Hematopoietic multipotent progenitor cell treated with erythropoietin and hydrocortisone succinate and interleukin-3 and kit ligand, for 15 days (in vitro differentiated cells): ENCODE measurements at places on chromosomes 2 and 18.

GRCh38 chr18:40094441-40094840 lies 1860.6 kb upstream of the PIK3C3 start:
- DNase-seq = no peak

- no peak for DNase-seq
These were observed 123.5 kb downstream of the TANC1 start for GRCh38 chr2:159091976-159092375.

DNA sequence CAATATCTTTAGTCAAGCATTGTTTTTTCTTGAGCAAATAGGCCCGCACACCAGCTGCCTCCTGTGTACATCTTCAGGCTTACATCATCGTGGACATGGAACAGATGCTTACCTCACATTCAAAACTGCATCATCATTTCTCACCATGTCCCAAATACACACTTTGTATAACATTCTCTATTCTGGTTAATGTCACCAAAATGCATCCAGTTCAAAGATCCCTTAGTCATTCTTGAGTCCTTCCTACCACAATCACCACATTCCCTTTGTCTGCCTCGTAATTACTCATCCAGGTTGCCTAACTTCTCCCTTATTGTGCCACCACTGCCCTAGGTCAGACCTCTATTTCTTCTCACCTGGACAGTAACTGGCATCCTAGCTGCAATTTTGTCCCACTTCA lies 373.7 kb upstream of the GALNT5 start:
- DNase-seq = no peak

DNA sequence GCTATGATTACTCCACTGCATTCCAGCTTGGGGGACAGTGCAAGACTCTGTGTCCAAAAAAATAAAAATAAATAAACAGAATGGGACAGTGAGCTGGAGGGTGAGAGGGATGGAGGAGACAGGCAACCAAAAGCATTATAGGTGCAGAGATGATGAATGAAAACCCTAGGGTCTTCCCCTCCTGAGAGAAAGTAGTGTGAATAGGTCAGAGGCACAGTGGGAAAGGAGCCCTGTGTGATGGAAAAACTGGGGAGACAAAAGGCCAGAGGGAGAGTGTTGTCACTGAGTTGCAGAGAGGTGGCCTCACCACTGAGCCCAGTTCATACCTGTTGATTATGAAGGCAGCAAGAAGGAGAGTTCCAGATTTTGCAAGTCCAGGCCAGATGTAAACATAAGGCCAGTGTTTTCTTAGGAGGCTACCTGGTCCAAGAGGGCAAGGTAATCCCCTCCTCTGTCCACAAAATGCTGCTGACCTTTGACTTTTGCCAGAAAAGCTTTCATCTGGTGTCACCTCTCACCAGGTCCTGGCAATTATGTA lies 17.6 kb upstream of the AGFG1 start:
- DNase-seq = no peak

DNA sequence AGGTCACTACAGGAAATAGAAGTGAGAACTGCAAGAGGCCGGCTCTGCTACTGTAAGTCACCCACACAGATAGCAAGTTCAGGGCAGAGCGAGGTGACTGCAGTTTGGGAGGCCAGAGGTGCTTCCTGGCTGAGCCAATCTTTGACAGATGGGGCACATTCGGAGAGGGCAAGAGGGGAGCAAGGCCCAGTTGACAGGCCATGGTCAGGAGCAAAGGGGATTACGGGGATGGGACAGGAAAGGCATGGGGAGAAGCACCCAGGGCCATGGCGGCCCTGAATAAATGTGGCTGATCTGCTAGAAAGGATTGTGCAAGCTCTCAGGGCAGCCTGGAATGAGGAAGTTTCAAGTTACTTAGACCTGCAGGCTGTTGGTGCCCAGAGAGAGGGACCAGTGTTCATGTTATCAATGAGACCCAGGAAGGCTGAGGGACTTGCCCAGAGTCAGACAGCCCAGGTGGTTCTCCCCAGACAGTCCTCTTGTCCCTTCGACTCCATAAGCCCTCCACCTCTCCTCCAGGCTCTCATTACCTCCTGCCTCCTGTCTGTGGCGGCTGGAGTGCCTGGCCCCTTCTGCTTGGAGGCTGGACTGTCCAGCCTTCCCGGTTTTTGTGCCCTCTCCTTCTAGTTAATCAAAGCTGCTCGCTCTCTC lies 123.3 kb downstream of the CTIF start:
- no peak for DNase-seq

DNA sequence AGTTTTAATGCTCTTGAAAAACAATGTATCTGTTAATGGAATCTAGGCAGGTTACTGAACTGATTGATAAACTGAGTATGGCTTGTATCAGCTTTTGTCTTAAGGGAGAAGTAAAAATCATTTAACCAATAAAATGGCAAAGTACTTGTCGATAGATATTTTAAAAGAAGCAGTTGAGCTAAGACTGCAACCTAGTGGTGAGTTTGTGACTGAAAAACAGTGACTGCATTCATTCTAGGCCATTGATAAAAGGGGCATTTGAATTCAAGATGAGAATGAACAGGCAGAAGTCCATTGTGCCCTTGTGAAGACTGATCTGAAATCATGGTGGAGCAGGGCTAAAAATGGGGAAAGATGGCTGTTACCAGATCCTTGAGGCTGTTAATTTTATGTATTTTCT lies 59.4 kb upstream of the MSTN start:
- no peak for DNase-seq

DNA sequence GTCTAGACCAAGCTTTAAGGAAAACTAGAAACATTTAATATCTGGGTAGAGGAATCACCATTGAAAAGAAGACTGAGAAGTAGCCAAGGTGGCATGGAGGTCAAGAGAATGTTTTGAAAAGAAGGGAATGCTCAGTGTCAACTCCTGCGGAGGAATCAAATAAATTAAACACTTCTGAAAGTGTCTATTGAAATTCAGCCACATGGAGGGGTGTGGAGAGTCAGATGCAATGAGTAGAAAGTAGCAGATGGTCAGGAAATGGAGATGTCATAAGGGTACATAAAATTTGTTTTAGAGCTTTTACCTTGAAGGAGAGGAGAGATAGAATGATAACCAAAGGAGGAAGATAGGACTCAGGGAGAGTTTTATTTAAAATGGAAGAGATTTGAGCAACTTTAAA lies 35.1 kb downstream of the NLRC4 start:
- DNase-seq = no peak

- no peak for DNase-seq
These were observed 3.5 kb upstream of the RFX8 start for GRCh38 chr2:101478181-101479001.

DNA sequence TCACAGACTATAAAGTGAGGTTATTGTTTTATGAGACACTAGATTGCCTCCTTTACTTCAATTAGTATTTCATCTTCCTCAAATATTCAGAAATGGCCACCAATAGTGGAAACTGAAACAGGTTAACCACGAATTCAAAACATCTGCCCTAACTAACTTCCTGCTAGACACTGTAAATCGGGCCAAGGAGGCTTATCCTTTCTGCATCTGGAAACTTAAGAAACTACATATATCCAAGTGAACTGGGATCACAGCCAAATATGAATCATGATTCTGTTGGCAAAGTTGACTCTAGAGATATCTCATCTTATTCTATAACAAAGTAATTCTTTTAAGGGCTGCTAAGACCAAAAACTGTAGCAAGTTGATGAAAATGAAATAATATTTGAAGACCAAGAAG lies 136.6 kb upstream of the ZC3H15 start:
- no peak for DNase-seq

DNA sequence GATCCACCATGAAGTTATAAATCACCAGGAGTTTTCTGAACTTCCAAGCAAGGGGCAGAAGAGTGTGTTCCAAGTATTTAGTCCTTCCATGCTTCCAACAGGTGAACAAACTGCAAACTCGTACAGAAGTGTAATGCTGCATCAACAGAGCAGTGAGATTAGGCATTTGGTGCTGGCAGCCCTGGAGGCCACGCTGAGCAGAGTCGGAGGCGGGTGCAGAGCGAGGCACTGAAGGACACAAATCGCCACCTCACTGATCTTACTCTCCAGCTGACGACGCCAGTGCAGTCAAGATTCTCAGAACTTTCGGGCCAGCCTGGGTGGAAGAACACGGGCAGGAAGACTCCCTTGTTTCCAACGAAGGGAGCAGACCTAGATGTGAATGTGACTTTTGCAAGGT lies 39.2 kb downstream of the SERPINE2 start:
- no peak for DNase-seq

DNA sequence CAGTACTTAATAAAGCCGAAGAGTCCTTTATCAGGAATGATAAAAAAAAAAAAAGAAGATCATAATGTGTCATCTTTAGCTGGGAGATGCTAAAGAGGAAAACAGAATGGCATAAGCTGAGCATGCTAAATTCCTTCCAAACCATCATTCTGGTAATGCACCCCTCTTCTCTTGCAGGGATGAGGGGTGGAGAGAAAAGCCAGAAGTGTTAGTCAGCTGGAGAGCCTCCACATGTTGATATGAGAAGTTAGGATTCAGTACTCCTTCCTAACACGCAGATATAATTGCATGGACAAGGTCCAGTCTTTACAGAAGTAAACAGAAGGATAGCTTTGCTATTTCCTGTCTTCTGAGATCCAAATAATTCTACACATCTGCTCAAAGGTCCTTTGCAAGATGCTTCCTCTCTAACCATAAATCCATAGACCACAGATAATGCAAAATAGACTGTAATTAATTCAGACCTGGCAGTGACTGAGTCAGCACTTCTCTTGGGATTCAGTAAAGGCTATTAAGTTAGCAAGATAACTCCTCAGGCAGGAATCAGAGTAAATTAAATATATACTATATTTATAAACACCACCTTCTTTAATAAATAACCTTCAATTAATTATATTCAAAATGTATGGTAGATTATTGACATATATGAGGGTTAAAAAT lies 930.0 kb upstream of the KLHL29 start:
- no peak for DNase-seq

- no peak for DNase-seq
These were observed 1.4 kb upstream of the MARCO start for GRCh38 chr2:118940486-118941120.
